Mesendoderm (in vitro differentiated cells): ENCODE measurements at places on chromosomes 2 and 18.

GRCh38 chr2:148998165-148998830 is 40.2 kb upstream of the LYPD6B start:
- no peak for DNase-seq

- DNase-seq: no peak
Measured at GRCh38 chr2:236510034-236510433, 59.6 kb upstream of the ACKR3 start.

DNA sequence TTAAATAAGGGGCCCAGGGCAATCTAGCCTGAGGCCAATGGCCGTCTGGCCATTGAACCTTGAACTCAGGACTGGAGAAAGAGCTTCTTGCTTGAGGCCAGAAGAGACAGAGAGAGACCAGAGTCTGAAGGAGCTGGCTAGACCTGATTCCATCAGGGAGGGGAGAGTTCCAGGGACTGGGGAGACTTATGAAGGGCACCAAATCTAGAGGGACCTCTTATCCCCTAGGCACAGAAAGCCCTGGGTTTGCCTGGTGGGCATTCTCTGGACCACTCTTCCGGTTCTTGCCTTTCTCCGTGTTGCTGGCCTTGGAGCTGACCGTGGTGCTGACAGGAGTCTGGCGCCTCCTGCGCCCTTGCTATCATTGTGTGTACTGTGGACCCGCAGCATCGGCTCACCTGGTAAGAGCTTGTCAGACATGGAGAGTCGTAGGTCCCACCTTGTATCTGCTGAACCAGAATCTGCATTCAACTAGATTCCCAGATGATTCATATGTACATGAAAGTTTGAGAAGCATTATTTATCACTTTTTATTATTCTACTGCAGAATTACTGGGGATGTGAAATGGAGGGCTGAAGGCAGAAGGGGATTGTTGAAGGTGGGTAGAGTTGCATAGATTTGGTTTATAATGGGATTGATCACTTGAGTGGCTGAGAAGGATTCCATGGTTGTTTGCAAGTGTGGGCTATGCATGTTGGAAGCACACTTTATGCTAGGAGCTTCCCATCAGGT is 4.3 kb upstream of the TRPM8 start:
- DNase-seq: peak; percentile 75

DNA sequence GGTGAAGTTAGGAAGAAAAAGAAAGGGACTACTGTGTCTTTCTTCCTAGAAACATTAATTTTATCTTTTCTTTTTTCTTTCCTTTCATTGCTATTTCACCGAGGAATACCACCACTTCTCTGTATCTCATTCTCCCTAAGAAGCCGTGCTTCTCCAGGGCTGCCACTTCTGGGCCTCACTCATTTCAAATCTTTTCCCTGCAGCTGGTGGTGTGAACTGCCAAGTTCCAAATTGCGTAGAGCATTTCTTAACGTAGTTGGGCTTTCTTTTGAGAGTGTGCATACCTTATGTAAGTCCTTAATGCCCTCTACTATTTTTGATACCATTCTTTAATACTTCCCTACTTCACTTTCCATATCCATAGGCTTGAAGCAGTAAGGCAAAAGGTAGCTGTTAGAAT is 66.7 kb upstream of the CYP1B1 start:
- DNase-seq: no peak

DNA sequence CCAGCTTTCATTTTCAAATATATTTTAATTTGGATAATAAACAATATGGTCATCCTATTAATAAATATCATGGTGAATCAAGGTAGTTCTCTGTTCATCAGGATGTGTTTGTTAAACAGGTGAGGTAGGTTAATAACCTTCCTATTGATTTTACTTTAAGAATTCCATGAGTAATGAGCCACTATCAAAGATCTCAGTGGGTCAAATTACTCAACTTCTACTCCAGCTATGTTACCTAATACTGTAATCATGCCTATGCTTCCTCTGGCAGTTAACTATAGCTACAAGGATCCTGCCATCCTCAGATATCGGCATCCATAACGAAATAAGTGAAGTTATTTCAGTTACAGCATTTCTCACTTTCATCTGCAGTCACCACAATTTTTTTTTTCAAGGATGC is 289.6 kb upstream of the SLC8A1 start:
- DNase-seq: no peak

GRCh38 chr18:60266558-60266957 is 106.0 kb downstream of the MC4R start:
- no peak for DNase-seq

DNA sequence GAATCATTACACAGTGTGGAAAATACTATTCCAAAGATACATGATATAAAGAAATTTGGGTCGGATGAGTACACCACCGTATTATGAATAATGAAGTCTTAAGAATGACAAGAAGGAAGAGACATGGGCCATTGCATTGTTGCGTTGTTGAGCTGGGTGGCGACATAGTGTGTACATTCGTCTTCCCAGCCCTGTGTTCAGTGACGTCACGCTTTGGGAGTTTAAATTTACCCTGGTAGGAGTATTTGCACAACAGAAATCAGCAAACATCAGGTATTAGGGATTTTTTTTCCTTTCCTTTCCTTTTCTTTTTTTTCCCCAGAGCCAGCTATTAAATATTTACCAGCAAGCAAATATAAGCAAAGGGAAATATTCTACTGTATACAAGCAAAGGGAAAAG is 347.2 kb upstream of the NETO1 start:
- DNase-seq: no peak

GRCh38 chr18:11071300-11071699 is 78.1 kb downstream of the PIEZO2 start:
- no peak for DNase-seq

DNA sequence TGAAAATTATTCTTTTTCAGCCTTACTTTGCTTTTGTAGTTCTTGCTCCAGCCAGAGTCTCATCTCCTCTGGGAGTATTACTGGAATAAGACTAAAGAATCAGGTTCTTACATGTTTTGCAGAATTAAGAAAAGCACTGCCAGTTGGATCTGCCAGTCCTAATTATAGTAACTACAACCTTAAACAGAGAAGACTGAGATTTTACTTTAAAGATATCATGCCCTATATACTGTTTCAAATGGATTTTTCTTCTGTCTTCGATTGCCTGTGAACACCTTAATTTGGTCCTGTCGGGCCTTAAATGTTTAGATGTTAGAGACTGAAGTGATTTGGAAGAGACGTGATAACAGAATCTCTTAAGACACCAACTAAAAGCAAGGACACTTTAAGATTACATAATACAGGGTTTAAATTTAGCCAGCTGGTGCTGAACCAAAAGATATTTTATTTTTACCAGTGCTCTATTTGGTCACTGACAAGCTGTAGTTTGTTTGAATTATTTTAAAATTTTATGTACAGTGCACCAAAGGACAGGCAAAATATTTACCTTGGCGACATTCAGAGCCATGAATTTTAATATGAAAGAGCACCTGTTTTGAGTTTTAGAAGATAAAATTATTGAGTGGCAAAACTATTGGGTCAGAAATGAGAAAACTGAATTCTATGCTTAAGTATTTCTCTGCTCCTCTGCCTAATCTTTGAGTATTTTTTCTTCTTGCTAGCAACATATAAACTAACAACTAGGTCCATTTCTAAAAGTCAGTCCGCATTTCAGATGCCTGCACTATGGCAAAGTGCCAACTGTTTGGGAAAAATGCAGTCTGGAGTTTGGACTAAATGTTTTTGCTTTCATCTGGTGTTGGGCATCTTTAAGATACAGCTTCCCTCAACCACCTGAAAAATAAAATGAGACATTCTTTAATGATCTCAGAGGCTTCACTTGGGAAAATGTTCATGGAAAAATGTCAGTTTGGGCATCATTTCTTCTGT is 300.0 kb downstream of the XIRP2 start:
- DNase-seq: no peak

DNA sequence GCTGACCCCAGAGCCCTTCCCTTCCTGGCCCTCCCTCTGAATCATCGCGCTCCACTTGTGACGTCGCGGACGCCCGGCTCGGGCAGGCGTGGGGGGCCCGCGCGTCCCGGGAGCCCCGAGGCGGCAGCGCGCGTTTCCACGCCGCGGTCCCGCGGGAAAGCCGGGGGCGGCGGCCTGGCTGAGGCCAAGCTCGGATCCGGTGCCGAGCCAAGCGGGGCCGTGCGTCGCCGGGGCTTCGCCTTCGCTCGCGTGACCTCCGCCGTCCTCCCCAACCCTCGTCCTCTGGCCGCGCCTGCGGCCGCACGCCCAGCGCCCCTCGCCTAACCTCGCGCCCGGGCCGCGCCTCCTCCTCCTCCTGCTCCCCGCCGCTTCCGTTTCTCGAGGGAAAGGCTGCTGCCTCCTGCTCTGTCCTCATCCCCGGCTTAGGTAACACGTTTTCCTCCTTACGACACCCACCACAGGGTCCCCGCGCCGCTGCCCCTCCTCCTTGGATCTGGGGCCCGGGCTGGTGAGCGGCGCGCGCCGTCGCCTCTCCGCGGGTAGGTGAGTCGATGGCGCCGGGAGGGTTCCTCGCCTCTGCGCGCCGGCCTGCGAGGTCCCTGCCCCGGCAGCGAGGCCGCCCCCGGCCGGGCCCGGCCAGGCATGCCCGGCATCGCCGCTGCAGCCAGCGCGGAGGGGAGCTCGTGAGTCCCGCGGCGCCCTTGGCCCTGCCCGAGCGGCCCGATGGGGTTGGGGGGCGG is at the start of gene INPP1:
Gene INPP1 (plus strand): TSS at position 54 of the 740 bp plus-strand sequence. CDS start 16,514 bp downstream, outside the sequence.
- DNase-seq: peak; percentile 79

DNA sequence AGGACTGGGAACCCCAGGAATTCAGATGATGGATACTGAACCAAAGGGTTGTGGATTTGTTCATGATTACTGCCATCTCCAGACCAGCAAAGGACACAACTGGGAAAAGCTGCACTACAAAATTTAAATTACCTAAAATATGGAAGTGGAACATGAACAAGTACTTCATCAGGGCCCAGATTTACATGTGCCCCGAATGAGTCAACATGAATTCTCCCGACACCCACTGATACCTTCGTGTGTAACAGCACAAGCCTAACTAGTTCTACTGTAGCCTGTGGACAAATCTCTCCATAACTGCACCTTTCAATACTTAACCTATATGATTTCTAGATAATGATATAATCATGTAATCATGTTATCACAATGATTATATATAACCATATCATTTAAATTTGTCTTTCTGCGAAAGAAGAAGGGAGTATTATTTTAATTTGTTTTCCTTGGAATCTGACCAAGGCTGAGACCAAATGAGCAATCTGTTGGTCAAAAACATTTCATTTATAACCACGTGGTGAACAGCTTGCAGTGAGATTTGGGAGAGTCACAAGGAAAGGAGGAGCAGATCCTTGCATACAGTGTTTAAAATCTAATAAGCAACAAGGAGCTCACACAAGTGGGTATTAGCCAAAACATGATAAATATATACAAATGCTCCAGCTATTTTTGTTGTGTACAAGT is 70.5 kb downstream of the CACNB4 start:
- no peak for DNase-seq

- no peak for DNase-seq
Measured at GRCh38 chr2:3737128-3737527, 33.8 kb downstream of the DCDC2C start.

GRCh38 chr2:20917719-20918572 is 95.0 kb upstream of the LDAH start:
- DNase-seq: no peak

DNA sequence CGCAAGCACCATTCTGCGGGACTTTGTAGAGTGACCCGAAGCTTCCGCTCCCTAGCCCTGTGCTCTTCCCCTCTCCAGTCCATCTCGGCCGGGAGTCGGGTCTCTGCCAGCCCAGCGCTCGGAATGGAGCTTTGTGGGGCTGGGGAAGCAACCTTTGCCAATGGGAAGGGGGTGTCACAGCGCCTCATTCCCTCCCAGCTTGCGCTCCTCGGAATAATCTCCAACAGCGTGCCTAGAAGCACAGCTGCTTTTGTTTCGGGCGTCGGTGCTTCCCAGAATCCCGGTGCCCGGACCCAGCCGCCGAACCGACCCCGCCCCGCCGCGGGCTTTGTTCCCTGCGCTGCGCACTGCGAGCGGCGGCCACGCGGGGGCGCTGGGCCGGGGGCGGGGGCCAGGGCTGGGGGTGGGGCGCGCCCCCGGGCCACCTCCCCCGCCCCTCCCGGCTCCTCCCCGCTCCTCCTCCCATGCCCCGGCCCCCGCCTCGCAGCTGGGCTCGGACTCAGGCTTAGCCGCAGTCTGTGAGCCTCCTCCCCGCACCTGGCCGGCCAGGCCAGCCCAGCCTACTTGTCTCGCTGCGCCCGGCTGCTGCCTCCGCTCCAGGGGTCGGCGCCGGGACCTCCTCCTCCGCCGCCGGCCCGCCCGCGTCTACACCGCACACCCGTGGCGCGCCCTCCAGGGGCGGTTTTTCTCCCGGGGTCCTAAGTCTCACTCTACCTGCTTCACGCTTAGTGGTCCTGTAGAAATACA is 77.7 kb upstream of the SMAD2 start:
- peak; percentile 94 for DNase-seq

- no peak for DNase-seq
Measured at GRCh38 chr18:48215876-48216638, 193.1 kb downstream of the ZBTB7C start.

GRCh38 chr18:58128381-58129374 is 84.7 kb downstream of the NEDD4L start:
- no peak for DNase-seq

DNA sequence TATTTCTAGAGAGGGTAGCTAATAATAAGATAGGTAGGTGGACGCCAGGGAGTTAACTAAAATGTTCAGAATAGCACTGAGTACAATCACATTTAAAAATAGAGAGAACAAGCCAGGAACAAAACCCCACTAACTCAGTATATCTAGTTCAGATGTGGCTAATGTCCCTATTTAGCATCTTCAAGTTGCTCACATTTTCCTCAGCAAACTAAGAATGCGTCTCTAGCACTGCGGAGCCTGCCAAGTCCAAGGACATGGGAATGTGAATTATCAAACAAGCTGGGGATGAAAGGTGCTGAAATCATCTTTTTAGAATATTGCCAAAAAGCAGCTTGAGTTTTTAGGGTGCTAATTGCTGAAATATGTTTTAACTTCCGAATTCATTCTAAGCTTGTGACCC is 398.5 kb upstream of the FIGN start:
- no peak for DNase-seq

DNA sequence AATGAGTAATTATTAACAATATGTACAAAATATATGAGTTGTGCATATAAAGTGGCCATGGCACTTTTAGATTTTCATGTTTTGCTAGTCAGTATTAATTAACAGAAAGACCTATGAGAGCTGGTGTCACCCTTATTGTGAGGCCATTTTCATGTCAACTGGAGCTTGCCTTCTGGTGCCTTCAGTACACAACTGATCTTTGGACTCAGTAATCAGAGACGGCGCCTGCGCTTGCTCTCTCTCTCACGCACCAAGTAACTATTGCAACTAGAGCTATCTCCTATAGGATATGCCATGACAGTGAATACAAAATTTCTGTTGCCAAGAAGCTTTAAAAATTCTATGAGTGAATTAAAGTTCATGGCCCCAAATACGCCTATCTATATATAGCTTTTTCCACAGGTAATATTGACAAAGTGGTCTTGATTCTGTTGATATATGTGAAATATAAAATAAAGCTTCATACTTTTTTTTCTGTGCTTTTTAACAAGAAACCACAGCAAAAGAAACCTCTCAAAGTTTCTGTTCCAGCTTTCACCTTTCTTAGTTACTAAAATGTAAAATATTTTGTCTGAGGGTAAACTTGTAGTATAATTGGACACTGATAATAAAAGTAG is 2.9 kb downstream of the SERTAD2 start:
- DNase-seq: no peak
